GM18507 (cell line): ENCODE measurements at places on chromosomes 13 and 19.
A peak's percentile ranks its signal among the peaks of the same experiment; 100 is the strongest.

DNA sequence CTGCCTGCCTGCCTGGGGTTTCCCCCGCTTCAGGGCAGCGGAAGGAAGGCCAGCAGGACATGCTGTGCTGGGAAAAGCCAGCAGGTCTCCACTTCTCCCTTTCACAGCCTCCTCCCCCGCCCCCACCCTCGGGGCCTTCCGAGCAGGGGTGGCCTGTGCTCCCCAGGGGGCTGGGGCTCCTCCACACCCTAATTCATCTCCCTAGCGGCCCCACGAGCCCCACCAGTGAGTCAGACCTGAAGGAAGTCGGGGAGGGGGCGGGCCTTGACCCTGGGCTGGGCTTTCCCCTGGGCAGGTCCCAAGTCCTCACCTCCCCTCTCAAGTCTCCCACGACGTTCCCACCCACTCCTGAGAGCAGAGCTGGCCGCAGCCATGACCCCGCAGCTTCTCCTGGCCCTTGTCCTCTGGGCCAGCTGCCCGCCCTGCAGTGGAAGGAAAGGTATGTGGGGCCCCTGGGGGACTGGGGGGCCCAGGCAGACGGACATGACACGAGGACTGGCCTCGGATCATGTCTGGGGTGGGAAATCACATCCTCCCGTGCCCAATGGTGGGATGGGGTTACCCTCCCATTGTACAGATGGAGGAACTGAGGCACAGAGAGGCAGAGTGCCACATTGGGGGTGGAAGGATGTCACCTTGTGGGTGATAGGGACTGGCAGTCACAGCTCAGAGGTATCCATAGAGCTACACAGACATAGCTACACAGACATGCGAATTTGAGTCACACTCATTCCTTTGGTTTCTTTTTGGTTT lies at the start of gene EBI3:
Gene EBI3 (plus strand): TSS at position 345 of the 753 bp plus-strand sequence. CDS start 28 bp downstream, at position 373.
- peak; percentile 65 for DNase-seq

- DNase-seq: no peak
Observed at GRCh38 chr19:7823686-7824301, 6.2 kb upstream of the EVI5L start.

GRCh38 chr13:77329911-77330584 lies 3.2 kb upstream of the MYCBP2 start:
- no peak for DNase-seq

DNA sequence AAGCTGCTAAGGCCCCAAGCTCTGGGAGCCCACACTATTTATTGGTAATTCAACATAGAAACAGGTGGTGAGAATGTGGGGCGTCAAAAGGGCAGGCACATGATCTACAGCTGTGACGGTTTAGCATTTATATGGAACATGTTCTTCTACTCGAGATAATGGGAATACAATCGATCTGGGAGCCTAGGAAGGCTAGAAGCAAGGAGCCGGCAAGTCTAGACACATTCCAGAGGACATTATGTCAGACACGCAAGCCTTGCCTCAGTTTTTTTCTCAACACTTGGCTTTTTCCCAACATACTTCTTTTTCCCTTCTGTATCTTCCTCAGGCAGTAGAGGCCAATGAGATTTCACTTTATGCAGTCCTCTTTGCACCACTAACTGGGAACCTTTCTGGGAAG lies 315.7 kb upstream of the SLITRK5 start:
- DNase-seq: no peak

DNA sequence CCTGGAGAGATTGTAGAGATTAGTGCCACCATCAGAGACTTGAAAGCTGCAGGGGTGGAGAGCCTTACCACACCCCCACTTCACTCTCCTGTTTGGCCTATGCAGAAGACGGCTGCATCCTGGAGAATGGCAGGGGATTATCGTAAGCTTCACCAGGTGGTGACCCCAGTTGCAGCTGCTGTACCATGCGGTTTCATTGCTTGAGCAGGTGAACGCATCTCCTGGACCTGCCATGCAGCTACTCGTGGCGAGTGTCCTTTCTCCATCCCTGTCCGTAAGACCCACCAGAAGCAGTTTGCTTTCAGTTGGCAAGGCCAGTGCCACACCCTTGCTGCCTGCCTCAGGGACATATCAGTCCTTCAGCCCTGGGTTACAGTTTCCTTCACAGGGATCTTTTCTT lies 21.2 kb downstream of the PPP5C start:
- no peak for DNase-seq

DNA sequence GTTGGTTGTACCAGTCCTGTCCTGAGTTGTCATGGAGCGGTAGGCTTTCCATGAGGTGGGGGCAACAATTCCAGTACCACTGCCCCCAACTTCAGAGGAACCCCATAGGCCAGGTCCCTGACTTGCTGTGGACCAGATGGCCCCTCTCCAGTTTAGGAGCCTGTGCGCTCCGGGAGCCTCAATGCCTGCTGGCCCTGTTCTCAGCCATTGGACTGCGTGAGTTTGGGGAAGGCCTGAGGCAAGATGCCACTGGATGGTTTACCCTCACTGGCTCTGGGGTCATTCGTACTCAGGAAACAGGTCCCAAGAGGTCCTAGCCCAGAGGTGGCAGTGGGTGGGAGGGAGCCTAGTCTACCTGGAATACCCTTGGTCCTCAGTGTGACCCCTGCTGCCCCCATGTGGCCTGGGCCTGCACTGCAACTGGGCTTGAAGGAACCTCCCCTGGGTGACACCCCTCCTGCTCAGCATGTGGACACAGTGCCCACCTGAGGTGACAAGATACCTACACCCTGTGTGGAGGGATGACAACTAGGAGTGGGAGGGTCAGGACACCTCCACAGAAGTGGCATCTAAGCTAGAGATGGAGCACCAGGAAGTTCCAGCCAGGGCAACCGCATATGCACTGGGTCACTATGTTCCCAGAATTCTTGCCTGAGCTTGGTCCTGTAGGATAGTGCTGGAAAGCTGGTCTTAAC lies 6.0 kb upstream of the PRR19 start:
- DNase-seq: peak; percentile 65

- DNase-seq: no peak
Observed at GRCh38 chr13:63436325-63436668, 2020.6 kb upstream of the PCDH20 start.
